ENCODE measurements at places on chromosomes 2 and 18.

- no peak for DNase-seq
Observed at GRCh38 chr18:58152891-58153290, 108.9 kb downstream of the NEDD4L start.

DNA sequence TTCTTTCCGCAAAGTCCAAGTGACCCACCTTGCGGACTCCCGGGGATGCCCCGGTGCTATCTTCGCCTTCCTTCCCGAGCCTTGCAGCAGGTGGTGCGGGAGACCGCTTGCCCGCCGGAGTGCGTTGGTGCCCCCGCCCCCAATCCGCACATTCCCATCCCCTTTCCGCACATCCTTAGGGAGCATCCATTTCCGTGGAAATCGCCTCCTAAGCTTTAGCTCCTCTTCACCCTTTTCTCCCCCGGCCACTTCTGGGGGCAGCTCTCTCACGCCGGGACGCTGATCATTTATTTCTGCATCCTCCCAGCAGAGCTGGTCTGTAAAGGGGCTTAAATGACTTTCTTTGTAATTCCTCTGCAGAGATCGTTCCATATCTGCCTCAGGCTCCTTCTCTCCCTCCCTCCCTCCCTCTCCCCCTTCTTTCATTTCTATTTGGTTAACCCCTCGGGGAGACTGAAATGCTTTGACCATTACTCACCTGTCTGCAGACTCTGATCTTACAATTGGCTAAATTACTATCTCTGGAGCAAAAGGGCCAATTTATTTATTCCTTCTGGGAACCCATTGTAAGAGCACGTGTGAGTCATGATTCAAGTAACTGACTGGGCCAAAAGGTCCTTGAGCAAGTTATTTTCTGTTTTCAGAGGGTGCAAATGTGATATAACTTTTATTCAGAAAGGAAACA lies 1.3 kb upstream of the LYPD1 start:
- DNase-seq = peak; percentile 57

- DNase-seq = no peak
Observed at GRCh38 chr2:22481486-22482259, 903.3 kb upstream of the KLHL29 start.

- no peak for DNase-seq
Observed at GRCh38 chr18:33596178-33596854, 18.3 kb downstream of the ASXL3 start.

DNA sequence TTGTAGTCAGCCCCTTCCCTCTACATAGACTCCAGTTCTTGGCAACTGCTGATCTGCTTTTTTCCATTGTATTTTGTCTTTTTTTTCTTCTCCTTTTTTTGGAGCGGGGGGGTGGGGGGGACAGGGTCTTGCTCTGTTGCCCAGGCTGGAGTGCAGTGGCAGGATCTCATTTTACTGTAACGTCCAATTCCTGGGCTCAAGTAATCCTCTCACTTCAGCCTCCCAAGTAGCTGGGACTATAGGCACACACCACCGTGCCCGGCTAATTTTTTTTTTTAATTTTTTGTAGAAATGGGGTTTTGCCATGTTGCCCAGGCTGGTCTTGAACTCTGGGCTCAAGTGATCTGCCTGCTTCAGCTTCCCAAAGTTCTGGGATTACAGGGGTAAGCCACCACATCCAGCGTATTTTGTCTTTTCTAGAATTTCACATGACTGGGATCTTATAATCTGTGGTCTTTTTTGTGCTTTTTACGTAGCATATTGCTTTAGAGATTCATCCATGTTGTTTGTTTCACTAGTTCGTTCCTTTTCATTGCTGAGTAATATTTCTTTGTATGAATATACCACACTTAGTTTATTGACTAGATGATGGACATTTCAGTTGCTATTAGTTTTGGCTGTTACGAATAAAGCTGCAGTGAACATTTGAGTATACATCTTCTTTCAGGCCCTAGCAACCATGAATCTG lies 17.9 kb downstream of the EML4 start:
- DNase-seq = no peak

DNA sequence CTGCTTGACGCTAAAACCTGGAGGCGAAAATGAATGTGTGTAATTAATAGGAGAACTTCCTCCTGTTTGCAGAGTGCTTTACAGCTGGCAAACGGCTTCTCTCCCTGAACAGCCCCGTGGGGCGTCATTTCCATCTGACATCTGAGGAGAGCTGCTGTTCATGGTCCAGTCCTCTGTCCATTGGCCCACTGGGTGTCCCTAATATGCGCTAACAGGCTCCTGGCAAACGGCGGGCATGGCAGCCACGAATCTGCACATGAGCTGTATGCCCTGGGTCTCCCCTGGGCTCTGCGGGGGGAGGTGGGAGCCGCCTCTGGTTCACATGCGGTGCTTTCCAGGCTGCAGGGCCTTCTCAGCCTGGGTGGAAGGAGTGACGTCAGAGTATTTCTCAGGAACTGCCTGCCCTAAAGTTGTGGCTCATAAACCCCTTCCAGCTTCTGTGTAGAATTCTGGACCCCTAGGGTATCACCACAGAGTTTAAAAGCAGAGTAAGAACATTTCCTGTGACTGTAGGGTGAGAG lies 73.2 kb downstream of the LRRFIP1 start:
- DNase-seq = no peak

DNA sequence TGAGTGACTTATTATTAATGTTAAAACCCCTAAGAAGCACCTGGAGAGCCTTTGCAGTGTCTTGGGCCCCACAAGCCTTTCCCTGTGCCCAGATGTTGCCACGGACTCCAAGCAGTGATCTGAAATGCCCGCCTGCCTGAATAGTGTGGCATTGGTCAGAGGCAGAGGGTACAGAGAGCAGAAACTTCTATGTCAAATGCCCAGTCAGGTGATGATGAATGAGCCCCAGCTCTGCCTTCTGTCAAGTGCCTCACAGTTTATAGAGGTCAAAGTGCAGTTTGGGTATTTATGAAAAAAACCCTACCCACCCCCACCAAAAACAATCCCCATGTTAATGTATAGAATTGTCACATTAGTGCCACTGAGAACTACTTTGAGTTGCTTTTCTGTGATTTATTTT lies 170.0 kb upstream of the SIX3 start:
- no peak for DNase-seq

DNA sequence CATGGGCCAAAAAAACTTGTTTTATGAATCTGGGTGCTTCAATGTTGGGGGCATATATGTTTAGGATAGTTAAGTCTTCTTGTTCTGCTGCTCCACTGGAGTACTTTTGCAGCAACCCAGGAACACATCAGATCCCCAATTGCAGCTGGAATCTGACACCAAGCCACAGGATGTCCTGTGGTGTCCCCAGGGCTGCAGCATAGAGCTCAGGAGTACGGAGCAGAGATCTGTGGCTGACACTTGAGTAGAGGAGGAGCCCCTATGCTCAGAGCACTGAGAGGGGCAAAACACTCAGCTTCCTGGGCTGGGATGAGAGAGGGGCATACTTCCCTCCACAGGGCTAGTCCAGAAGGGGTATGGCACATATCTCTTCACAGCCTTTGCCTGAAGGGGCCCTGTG lies 138.9 kb upstream of the ERBB4 start:
- DNase-seq = no peak

DNA sequence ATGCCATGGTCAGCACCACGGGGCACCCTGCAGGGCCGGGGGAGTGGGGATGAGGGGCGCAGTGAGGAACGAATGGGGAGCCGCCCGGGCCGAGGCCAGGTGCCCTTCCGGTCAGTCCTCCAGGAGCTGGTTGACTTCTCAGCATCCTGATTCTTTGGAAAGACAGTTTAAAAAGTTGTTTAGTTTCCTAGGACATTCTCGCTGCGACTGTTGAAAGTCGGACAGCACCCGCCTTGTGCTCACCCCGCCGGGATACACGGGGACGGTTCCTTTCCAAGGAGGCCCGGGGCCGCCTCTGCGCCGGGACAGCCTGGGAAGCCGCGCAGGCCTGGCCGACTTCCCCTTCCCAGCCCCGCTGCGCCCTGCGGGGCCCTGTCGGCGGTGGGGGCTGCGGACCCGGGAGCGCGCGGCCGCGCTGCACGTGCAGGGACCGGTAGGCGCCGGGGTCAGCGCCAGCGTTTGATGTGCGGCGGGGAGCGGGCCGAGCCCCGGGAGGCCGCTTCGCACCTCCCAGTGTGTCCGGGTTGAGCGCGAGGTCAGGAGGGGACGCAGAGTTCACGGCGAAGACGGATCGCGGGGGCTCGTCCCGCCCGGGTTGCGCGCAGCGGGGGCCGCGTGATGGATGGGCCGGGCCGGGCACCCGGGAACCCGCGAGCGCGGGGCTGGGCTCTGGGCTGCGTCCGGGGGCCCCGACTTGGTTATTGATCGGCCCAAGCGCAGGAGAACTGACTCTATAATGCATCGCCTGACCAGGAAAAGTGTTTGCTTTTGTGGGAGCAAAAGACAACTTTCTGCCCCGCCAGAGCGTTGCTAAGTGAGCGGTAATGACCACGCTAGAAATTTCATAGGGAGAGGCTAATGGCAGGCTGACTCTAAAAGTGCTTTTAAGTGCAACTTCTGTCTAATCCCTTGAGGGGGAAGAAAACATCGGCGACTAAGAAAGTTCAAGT lies 28.0 kb upstream of the SMIM21 start:
- DNase-seq = no peak

- no peak for DNase-seq
Observed at GRCh38 chr18:50711386-50711785, 108.4 kb downstream of the MRO start.

- no peak for DNase-seq
Observed at GRCh38 chr2:166238176-166238575, 110.4 kb upstream of the SCN1A start.

DNA sequence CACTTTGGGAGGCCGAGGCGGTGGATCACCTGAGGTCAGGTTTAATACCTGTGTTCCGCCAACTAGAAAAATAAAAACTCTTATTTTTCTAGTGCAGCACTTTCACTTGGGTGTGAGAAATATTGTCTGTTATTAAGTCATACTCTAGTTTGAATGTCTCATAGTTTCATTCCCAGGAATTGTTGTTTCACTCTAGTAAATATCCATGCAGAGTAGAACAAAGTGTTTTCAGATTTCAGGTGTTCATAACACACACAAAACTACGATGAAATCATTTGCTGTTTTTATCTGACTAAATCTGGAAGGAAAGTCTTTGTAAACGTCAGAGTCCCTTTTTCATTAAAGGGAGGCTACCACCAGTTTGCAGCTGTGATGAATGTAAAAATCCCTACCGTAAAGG lies 4.0 kb downstream of the FAM117B start:
- no peak for DNase-seq

DNA sequence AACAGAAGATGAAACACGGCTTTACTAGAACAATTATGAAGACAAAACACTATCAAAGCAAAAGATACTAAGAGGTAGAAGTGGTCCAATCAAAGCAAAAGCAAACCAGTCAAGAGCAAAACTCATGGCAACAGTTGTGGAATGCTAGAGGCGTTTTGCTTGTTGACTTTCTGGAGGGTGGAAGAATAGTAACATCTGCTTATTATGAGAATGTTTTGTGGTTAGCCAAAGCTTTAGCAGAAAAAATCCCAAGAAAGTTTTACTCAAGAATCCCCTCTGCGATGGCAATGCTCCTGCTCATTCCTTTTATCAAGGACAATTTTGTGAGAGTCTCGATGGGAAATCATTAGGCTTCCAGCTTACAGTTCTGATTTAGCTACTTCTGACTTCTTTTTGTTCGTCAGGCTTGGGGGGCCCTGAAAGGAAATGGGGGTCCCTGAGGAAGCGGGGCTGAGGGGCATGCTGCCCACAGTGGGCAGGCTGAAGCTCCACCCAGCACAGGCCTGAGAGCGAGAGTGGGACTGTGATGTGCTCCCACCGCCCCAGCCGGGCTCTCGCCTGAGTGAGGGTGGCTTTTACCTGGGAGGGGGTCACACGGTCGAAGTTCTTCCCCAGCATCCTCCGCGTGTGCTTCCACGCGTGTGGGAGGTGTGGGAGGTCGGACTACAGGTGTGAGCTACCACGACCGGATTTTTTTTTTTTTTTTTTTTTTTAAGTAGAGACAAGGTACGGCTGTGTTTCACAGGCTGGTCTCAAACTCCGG lies 49.0 kb upstream of the MC4R start:
- DNase-seq = no peak

- no peak for DNase-seq
Observed at GRCh38 chr18:11672846-11673454, 16.1 kb upstream of the GNAL start.

DNA sequence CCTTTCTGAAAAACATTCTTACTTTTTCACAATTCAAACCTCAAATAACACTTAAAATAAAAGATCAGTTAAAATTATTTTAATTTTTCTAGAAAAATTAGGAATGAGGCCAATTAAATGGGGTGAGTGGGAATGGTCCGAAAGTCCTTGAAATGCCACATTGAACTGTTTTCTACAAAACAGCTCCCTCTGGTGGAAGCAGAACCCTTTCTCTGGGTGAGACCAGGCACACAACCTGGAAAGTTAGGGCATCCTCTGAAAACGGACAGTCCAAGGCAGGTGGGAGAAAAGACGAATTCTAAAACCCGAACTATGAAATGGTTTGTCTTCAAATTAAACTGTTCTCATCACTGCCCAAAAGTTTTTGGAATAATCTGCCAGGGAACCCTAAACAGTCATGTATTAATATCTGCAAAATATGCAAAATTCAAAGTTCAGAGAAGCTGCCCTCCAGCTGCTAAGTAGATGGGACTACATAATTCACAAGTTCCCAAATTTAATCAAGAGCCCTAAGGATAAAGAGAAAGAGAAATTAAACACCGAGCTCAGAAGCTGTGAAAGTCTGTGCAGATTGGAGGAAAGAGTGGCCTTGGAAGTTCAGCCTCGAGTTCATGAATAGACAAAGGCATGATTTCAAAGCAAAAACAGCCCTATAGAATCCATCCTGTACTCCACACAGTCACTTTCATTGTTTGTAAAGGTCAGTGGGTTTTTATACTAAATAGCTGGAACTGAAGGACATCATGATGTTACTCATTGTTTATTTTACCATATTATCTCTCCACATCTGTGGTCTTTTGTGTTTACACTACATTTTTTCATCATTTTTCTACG lies 108.3 kb downstream of the PIEZO2 start:
- peak; percentile 45 for DNase-seq

GRCh38 chr18:58309099-58309498 lies 265.1 kb downstream of the NEDD4L start:
- DNase-seq = no peak

DNA sequence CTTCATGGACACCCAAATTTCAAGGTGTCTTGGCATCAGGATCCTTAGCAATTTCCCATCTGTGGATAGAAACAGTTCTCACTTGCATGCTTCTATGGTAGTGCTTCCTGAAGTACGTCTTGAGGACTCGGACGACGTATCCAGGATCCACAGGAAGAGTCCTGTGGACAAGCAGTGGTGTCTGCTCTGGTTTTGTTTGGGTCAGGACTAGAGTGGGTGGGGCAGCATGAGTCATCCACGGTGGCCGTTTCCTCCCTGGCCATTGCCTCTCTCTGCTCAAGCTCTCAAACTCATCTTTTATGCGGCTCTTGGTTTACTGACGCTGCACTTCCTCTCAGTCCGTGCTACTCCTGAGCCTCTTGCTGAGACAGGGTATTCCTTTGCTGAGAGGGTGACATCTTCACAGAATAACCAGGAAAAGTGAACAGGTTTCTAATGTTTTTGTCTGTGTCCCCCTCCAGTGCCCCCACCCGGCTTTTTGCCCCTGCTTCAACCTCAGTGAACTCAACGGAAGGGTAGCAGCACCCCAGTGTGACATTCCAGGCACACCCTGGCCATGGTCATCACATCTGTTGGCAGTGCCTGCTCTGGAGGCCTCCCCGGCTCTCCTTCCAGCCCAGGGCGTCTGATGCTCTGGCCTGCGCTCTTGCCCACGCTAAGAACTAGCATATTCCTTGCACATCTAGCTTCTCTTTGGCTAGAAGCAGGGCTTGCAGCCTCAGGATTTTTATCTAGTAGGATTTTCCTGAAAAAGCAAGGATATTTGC lies 62.2 kb downstream of the ARMC9 start:
- DNase-seq = no peak
